AG09309 (cell line): ENCODE measurements at places on chromosomes 1 and 21.
A peak's percentile ranks its signal among the peaks of the same experiment; 100 is the strongest.

DNA sequence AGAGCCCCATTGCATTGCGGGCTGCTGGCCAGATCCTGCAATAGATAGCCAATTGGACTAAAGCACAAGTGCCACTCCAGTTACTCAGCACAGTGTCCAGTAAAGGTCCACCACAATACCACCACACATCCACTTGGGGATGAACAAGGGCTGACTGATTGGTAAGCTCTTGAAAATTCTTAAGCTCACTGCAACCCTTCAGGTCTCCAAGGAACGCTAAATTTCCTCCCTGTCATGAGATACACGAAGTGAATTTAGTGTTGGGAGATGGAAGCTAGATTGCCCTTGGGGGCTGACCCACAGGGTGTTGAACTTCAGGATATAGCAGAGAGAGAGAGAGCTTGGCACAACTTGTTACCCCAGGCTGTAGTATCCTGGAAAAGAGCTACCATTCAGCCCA is 9.8 kb upstream of the AADACL3 start:
- DNase-seq = no peak

- DNase-seq = no peak
Measured at GRCh38 chr1:24414775-24415333, 748 bp upstream of the NIPAL3 start.

GRCh38 chr1:117260761-117261423 is 50.2 kb upstream of the VTCN1 start:
- DNase-seq = no peak

GRCh38 chr1:172845371-172845770 is 186.5 kb downstream of the FASLG start:
- DNase-seq = no peak

GRCh38 chr1:245875581-245876261 is 631.4 kb downstream of the SMYD3 start:
- no peak for DNase-seq

- DNase-seq = no peak
Measured at GRCh38 chr1:181104790-181105133, 16.3 kb downstream of the IER5 start.

DNA sequence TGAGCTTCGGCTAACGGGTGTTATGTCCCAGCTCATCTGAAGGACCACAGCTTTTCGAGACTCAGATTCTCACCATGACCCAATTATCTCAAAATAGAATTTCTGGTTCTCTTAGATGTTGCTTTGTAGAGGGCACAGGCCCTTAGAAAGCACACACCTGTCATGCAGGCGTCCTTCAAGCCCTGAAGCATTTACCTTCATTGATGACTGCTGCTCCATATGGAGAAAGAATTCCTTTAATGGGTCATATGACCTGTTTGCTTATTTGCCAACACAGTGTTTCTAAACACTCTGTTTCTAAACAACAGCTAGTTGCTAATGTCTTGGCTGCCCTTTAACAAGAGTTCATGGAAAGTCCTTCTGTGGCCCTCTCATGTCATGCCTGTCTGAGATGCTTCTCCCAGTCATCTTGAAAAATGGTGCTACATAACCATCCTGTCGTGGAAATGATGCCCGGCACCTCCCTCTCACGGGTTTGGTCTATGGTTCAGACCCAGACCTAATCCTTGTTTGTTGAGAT is 495.7 kb downstream of the KIF26B start:
- DNase-seq = no peak

GRCh38 chr1:211797994-211798393 is 32.6 kb downstream of the LPGAT1 start:
- DNase-seq = no peak

- DNase-seq = no peak
Measured at GRCh38 chr1:9293533-9294404, 1.1 kb downstream of the SPSB1 start.

GRCh38 chr1:206517784-206518183 is 10.5 kb downstream of the RASSF5 start:
- no peak for DNase-seq

DNA sequence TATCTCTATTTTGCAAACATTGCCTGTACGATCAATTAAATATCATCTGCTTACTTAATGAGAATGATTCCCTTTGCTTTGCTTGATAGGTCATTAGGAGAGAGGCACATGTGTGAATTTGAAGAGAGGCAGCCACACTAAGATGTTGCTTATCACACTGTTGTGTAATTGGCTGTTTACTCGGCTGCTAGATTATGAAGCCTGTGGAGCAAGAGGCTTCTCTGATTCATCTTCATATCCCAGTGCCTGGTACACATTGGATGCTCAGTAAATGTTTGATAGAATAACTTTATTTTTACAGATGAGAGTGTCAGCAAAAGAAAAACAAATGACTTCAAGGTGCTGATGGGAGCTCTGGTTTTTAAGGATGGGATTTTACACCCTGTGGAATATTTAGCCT is 156.2 kb upstream of the C8B start:
- DNase-seq = no peak

DNA sequence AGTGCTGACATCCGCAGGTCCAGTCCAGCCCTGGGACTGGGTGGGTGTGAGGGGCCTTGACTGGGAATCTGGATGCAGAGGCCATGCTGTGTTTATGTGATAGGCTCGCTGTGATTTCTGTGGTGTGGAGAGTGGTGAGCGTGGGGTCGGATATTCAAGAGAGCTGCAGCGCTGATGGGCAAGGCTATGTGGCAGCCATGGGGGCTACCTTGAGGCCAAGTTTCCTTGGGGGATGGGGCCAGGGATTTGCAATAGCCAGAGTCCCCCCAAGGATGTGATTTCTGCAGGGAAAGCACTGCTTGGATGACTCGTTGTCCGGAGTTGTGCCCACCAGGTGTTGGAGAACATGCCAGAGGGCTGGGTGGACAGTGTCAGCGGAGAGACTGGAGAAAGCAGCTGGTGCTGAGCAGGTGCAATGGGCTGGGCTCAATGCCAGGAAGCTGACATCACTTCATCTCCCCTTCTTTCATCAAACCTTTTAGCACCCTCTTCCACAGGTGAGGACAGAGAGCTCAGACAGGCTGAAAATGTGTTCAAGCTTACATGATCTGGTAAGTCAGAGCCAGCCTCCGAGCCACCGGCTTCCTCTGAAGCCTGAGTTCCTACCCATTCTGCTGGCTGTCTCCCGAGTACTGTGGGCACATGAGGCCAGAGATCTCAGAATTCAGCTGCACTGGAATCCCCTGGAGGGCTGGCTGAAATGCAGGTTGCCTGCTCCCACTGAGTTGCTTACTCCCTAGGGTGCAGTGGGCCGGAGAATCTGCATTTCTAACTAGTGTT is 132.9 kb downstream of the RHOU start:
- DNase-seq = no peak

GRCh38 chr1:53278298-53278725 is 40.0 kb upstream of the MAGOH start:
- no peak for DNase-seq

DNA sequence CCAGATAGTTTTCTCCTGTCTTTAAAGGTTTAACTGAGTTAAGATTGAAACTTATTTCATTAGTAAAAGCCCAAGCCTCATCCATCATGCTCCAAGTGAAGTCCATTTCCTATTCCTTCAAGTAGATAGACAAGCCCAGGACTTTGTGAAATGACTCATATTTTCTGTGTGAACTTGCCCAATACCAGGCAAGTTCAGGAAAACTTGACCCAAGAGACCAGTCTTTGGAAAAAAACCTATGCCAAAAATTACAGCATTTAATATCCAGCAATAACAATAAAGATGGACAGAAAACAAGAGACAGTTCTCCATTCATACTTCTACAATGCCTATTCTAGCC is 405 bp upstream of the RAB29 start:
- DNase-seq = peak; percentile 40

- peak; percentile 29 for DNase-seq
Measured at GRCh38 chr1:154751690-154752089, 118.4 kb downstream of the KCNN3 start.

DNA sequence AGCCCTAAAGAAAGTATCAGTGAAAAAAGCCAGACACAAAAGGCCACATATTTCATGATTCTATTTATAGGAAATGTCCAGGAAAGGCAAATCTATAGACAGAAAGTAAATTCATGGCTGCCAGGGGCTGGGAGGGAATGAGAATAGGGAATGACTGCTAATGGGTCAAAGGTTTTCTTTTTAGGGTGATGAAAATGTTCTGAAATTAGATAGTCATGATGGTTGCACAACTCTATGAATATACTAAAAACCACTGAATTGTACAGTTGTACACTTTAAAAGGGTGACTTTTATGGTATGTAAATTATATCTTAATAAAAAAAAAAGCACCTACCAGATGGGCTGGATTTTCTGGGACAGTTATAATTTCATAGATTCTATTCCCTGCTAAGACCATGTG is 114.8 kb downstream of the CNIH3 start:
- no peak for DNase-seq

- no peak for DNase-seq
Measured at GRCh38 chr21:39774227-39774626, 29.2 kb downstream of the IGSF5 start.

DNA sequence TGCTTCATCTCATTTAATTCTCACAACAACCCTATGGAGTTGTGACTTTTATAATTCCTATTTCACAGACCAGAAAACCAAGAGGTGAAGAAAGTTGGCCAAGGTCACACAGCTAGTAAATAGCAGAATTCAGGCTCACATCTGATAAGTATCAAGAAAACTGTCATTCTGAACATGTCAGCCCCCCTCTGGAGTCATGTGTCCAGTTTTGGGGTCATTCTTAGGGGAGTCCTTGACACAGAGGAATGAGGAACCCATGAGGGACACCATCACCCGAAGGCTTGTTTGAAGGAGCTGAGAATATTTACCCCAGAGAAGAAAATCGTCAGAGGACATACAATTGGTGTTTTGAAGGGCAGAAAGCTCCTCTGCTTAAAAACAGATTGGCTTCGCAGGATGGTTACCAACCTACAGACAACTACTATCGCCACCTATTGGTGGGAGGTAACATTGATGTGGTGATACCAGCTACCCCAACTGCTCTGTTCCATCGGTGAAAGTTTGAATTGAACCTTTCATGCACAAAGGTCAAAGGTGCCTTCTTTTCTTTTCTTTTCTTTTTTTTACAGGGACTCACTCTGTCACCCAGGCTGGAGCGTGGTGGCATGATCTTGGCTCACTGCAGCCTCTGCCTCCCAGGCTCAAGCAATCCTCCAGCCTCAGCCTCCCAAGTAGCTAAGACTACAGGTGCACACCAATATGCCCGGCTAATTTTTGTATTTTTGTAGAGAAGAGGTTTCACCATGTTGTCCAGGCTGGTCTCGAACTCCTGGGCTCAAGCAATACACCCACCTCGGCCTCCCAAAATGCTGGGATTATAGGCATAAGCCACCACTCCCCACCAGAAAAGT is 31.3 kb downstream of the NCMAP start:
- peak; percentile 14 for DNase-seq

DNA sequence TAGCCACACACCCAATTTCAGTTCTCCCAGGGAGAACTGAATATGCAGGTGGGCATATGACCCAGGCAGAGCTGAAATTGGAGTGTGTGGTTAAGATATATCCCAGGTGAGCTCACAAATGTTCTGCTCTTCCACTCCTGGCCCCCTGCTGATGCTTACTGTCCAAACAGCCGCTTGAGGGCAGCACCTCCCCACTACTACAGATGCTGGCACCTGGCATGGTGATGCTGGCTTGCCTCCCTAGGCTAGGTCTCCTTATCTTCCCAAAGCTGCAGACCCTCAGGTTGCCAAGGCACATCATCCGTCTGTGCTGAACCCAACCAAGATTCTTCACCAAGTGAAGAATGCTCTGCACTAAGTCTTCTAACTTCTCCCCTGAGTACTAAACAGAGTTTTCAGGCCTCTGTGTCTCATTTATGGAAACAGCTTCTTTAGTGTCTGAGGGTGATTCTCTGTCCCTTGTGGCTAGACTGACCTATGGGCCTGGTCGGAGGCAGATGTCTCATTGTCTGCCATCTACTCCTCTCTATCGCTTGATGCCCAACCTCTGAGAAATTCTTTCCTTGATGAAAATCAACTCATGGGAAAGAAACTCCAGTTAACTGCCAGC is 27.2 kb downstream of the XCL1 start:
- no peak for DNase-seq

DNA sequence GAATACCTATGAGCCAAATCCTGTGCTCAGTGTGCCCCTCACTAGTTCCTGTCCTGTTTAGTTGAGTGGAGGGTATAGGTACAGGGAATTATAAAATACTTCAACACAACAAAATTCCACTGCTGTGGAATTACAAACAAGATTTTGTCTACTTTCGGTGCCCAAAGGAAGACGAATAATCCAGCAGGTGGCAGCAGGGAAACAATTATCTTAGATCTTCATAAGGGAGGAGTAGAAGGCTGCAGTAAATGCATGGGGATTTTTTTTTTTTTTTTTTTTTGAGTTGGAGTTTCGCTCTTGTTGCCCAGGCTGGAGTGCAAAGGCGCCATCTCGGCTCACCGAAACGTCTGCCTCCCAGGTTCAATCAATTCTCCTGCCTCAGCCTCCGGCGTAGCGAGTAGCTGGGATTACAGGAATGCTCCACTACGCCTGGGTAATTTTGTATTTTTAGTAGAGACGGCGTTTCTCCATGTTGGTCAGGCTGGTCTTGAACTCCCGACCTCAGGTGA is 2.0 kb upstream of the PIP5K1A start:
- peak; percentile 65 for DNase-seq

DNA sequence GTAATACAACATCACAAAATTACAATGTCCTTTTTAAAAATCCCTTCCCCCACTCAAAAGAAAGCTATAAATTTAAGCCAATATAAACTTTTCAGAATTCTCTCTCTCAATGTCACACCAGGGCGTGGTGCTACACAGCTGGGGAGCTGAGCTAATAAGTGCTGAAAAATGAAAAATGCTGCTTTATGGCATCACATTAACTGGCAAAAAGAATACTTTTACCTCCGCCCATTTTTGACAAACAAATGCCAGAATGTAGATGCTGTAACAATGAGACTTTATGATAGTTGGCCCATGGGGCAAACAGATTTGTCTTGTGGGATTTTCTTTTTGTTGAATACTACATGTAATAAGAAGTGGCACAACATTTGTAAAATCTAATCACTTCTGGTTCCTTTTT is 12.7 kb upstream of the LYPLAL1 start:
- DNase-seq = no peak

GRCh38 chr1:87058343-87058649 is 143.9 kb downstream of the HS2ST1 start:
- no peak for DNase-seq

- DNase-seq = no peak
Measured at GRCh38 chr1:84919461-84919970, 26.5 kb upstream of the LPAR3 start.

DNA sequence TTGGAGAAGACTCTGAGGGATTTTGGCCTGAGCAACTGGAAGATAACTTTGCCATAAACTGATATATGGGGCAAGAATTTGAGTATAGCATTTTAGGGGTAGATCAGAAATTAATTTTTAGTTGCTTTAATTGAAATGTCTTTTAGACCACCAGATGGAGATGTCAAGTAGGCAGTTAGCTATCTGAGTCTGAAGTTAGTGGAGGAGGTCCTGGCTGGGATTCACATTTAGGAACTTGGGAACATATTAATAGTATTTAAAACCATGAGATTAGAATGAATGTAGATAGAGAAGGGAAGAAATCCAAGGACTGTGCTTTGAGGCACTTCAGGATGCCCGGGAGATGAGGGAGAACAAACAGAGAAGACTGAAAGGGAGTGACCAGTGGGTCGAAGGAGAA is 32.6 kb downstream of the SLC44A3 start:
- DNase-seq = no peak

GRCh38 chr1:212010004-212010403 is 25.4 kb downstream of the INTS7 start:
- no peak for DNase-seq
